AML-193 (cell line): ENCODE measurements at places on chromosomes 7 and 10.

DNA sequence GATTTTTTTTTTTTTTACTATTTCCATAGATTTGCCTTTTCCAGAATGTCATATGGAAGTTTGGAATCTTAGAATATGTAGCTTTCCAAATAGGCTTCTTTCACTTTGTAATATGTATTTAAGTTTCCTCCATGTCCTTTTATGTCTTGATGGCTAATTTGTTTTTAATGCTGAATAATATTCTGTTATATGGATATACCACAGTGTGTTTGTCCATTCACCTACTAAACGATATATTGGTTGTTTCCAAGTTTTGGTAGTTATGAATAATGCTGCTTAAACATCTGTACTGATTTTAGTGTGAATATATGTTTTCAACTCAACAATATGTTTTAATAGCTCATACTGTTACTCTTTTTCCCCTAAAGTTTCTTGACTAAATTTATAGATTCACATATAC lies 669.8 kb upstream of the PCDH15 start:
- no peak for DNase-seq

DNA sequence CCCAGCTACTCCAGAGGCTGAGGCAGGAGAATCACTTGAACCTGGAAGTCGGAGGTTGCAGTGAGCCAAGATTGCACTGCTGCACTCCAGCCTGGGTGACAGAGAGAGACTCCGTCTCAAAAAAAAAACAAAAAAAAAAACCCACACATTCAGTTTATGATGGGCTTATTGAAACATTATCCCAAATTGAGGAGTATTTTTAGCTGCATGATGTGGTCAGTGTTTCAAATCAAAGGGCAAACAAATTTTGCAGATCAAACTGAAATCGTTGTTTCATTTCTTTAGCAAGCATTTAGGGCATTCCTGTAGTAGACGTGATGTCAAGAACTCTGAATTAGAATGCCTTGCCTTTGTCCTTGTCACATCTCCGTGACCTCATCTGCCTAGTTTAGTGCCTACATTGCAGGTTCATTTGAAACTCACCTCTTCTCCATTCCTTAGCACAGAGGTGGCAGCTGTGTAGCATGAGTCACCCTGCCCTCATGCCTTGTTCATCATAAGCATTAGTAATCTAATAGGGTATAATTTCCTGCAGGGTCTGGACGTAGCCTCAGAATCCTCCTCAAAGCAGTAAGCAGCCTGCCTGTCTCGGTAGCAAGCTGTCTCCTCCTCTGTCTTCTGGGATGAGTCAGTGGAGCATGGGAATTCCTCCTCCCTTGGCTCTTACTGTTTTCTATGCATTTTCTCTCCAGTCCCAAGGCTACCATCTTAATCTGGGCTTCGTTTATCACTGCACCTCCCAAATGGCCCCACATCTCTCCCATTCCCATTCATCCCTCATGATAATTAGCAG lies 73.8 kb downstream of the CUL1 start:
- DNase-seq: no peak

DNA sequence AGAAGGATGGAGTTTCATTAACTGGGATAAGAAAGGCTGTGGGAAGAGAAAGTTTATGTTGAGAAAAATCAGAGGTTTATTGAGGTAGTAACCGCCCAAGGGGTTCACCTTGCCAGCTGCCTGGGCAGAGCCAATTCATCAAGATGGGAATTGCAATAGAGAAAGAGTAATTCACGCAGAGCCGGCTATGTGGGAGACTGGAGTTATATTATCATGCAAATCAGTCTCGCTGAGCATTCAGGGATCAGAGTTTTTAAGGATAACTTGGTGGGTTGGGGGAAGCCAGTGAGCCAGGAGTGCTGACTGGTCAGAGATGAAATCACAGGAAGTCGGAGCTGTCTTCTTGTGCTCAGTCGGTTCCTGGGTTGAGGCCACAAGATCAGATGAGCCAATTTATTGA lies 70.6 kb downstream of the MALRD1 start:
- DNase-seq: no peak

GRCh38 chr10:3902054-3902808 lies 117.2 kb upstream of the KLF6 start:
- DNase-seq: no peak

DNA sequence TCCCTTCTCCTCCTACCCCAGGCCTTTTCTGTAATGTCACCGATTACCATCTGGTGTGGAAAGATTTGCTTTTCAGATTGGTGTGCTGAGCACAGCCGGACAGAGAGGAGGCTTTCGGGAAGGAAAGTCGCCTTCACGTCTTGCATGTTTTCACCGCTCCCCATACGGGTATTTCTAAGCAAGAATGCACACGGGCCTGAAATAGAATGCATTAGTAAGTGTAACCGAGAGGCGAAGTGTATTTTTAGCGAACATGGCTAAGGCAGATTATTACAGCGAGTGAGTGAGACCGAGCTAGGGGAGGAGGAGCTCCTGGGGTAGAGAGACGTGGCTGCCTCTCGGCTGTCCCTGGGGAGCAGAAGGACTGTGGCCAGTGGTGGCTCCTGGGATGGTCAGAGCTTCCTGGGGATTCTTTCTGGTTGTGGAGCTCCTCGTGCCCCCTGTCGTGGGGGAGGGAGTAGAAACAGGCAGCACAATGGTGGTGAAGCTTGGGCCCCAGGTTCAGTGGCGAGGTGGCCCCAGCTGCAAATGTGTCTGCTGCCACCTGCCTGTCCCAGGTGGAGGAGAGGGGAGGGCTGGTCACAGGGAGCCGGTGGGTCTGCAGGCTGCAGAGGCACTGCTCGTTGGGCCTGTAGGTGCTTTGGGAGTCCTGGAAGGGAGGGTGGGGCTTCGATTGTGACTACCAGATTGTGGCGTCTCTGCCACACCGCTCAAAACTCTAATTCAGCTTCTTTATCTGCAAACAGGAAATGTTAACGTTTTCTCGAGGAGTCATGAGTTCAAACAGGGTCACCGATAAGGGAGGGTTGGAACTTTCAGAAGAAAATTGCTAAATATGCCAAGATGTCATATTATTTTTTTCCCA lies 135.8 kb downstream of the CAMK1D start:
- no peak for DNase-seq
